Stimulated activated effector memory CD8-positive, alpha-beta T cell treated with anti-CD3 and anti-CD28 coated beads, Interleukin-12 subunit alpha, Interleukin-12 subunit beta, amount 100 ng/mL, for 72 hours (primary cell): ENCODE measurements at places on chromosomes 1 and 21.

- no peak for DNase-seq
Observed at GRCh38 chr1:203048555-203049051, 22.3 kb downstream of the PPFIA4 start.

- no peak for DNase-seq
Observed at GRCh38 chr1:108193333-108193732, 6.8 kb downstream of the SLC25A24 start.

- DNase-seq = no peak
Observed at GRCh38 chr1:202540014-202540413, 170.2 kb downstream of the SYT2 start.

GRCh38 chr1:85544689-85545215, 35.8 kb upstream of the CCN1 start:
- no peak for DNase-seq

GRCh38 chr1:70265946-70266345, 44.8 kb downstream of the SRSF11 start:
- DNase-seq = no peak

DNA sequence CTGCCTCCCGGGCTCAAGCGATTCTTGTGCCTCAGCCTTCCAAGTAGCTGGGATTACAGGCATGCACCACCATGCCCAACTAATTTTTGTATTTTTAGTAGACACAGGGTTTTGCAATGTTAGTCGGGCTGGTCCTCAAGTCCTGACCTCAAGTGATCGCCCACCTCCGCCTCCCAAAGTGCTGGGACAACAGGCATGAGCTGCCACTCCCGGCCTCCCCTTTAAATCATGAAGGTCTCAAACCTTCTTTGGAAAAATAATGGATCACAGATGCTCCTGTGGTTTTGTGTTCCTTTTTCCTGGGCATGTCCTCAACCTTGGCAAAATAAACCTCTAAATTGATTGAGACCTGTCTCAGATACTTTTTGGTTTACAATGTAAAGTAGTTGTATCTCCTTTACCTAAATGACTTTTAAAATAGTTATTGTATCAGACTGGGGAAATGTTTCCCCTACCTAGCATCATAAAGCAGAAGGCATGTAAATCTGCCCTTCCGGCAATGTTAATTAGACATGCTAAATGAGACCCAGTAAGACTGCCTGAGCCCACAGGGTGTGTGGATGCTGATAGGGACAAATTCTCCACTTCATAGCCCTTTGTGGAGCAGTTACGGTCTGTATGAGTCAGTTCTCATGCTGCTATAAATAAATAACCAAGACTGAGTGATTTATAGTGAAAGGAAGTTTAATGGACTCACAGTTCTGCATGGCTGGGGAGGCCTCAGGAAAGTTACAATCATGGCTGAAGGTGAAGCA, 27.8 kb downstream of the CBR1 start:
- DNase-seq = no peak

GRCh38 chr1:108042610-108043009, 77.6 kb upstream of the VAV3 start:
- DNase-seq = no peak

- no peak for DNase-seq
Observed at GRCh38 chr1:74508449-74508848, 4.0 kb downstream of the LRRC53 start.

DNA sequence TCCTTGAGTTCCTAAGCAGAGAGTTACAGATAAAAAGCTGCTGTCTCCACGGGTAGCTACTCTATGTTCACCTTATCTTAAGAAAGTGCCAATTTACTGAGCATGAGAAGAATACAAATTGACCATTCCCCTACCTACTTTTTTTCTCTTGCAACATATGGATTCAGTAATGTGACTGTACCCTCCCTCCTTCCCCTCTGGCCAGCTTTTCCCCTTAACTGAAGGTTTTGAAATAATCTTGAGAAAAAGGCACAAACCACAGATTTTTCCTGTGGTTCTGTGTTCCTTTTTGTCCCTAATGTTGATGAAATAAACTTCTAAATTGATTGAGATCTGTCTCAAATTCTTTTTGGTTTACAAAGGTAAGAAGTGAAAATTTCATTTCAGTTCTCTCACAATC, 2.6 kb upstream of the CD2 start:
- DNase-seq = no peak

DNA sequence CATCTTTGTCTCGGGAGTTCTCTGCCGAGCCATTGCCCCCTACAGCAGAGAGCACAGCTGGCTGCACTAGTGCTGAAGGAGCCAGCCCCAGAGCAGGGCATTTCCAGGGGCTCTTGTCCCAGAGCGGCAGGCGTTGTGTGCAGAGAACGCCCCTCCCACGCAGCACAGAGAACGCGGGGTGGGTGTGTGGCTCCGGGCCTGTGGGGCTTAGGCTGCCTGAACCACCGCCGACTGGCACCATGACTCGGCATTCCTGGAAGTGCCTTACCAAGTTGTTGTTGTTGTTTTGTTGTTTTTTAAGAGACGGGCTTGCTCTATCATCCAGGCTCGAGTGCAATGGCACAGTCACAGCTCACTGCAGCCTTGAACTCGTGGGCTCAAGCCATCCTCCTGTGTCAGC, 15.8 kb upstream of the DIP2A start:
- no peak for DNase-seq

- DNase-seq = no peak
Observed at GRCh38 chr1:218374401-218375353, 29.5 kb downstream of the TGFB2 start.

DNA sequence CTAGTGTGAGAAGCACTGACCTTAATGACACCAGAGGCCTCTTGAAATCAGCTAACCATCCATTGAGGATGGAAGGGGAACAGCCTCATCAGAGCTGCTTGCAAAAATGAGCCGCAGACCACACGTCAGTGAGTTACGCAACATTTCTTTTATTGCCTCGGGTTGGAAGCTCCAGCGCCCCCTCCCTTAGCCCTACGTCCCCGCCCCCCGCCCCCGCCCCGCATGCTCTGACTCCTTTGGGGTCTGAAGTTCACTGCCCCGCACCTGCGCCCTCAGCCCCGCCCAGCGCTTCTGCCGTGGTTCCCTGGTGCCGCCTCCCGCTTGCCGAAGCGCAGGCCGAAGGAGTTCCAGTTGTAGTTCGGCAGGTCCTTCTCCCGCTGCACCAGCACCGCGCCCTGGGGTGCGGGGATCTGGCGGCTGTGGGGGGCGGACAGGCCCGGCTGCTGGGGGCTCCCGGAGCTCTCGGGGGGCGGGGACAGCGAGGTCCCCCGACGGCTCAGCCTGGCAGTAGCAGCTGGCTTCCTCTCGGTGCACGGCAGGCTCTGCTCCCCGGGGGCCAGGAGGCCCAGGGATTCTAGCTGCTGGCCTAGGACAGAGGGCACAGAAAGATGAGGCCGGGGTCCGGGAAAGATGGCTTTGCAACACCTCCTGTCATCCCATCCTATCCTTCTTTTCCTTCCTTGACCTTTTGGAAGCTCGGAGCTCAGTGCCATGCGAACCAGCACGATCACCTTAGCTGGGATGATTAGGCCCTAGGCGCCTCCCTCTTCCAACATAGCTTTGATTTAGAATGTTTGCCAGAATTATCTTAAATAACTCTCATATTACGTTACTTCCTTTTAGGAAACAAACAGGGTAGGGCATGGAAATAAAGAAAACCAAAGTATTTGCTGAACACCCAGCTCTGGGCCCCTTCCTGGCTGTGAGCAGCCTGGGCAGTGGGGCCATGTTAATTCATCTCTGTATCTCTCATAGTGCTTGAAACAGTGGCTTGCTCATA, 5.8 kb downstream of the KISS1 start:
- no peak for DNase-seq

- DNase-seq = no peak
Observed at GRCh38 chr1:46315669-46316403, 12.3 kb downstream of the UQCRH start.

- DNase-seq = no peak
Observed at GRCh38 chr1:91120421-91120820, 98.6 kb upstream of the ZNF644 start.

GRCh38 chr1:175768610-175769009, 25.2 kb upstream of the TNR start:
- no peak for DNase-seq

DNA sequence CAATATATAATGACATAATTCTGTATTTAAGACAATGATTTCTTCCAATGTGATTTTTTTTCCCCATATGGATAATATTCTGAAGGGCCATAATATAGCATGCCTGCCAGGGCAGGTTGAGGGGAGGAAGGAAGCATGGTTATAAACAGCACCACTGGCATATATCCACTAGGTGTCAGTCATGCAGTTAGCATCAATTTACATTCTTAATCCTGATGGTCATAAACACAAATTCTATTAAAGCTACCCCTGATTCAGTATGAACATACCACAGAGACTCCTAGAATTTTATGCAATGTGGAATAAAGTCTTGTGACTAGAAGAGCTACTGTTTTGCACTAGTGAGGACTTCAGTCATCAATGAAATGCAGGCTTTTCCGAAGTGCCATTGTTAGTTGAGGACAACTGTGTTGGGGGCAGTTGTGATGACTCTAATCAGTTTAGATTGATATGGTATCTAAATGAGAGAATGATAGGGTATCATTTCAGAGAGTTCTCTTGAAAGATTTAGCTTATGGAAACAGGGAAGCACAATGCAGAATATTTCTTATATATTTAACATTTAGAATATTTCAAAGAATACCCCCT, 342.7 kb upstream of the NR5A2 start:
- no peak for DNase-seq

DNA sequence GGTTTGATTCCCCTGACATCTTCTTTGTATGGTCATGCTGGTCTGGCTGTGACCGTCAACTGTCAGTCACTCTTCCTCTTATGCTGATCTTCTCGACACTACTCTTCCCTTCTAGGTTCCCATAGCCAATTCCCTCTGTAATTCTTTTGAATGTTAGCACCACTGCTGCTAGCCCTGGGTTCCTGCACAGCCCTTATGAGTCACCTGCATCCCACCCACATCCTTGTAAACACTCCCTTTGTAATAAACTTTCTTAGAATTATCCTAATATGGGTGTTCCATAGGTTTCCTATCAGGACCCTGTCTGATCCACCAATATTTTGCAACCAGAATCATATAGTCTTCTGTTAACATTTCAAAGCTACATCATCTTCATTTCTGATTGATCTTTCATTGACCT, 37.1 kb downstream of the JUN start:
- no peak for DNase-seq
